Cardiac ventricle fibroblast (primary cell): ENCODE measurements at places on chromosomes 16 and 17. TPM values are rescaled to one million over a fixed set of nuclear protein-coding genes. Genes with fewer than 3 reads are reported as not detected.

EEF2K gene
- 22.3 and 23.0 TPM in 2 replicates for total RNA-seq

EPOP gene
- 4.4 and 4.5 TPM in 2 replicates for total RNA-seq

CTRL gene
- 0.62 TPM in 1 of 2 replicates, not detected in the other for total RNA-seq

ADORA2B gene
- 37.8 and 39.8 TPM in 2 replicates for total RNA-seq

PIRT gene
- total RNA-seq = not detected in 2 replicates

DECR2 gene
- 15.5 and 19.2 TPM in 2 replicates for total RNA-seq

ASIC2 gene
- not detected in 2 replicates for total RNA-seq

AFMID gene
- total RNA-seq = 41.1 and 44.2 TPM in 2 replicates
